ENCODE measurements at places on chromosomes 16 and 17.

DNA sequence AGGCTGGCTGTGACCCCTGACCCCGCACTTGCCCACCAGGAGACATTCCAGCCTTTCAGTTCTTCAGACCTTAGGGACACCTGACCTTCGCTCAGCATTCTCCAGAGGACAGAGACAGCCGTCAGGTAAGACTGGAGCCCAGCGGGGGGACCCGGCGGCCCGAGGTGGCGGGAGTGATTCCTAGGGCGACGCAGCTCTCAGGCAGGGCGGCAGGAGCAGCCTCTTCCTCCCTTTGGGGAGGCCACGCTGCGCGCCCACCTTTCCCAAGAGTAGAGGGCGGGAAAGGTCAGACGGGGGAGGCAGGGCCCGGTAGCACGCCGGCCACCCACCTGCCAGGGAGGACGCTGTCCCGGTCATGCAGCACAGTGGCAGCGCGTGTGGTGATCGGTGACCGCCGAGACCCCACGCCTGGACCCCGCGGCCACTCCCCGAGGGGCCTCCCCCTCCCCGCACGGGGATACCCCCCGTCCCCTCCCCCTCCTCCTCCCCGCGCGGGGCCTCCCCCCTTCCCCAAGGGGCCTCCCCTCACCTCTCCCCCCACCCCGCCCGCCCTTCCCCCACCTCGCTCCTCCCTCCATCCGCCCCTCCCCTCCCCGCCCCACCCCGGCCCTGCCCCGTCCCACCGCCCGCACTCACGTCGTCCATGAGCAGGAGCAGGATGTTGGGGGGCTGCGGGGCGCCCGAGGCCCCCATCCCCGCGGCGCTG is 472 bp downstream of the GALNS start:
- no peak for DNase-seq

DNA sequence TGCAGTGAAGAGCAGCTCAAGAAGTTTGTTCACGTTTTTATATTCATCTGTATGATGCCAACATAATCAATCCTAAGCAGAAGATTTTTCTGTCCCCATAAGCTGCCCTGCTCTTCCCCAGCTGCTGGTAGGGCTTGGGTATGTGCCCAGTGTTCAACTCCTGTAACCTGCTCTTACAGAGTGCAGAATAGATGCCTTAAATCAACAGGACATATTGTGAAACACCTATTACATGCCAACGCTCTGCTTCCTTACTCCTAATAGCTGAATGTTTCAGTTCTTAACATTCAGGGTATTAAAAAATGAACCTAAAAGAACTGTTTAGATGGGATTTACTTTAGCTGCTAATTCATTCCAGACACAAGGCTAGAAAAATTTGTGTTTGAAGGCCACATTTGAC is 190.9 kb downstream of the HS3ST3A1 start:
- no peak for DNase-seq

DNA sequence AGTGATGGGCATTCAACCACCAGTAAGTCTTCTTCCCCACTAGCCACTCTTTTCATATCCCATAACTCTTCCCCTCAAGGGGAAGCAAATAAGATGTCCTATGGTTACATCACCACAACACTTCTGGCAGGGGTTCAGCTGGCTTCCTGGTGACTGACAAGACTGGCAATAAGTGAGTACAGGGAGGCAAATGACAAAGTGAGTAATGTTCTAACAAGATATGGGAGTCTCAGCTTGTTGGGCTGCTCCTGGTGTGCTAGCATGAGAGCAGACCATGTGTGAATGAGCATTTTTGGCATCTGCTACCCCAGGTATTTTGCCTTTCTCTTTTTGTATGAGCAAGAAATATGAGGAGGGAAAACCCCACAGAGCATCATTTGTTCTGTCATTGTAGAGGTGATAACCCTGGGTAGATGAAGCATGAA is 9.9 kb downstream of the TMIGD1 start:
- peak; percentile 49 for DNase-seq

DNA sequence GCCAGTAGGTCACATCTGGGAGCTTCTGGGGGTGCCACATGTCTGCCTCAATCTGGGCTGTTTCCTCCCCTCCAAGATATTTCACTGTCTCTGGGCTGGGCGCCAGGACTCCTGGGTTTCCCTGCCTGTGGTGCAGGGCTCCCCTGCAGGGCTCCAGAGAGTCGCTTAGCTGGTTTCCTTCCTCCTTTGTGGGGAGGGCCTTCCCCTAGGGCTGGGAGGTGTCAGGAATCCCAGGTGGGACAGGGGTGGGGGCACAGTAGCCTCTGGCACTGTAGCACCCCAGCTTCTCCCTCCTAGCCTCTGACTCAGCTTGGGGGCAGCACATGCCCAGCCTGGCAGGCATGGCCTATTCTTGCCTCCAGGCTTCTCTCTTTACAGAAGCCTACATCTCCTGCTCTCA is 2.6 kb downstream of the RARA start:
- DNase-seq, result no peak

- DNase-seq, result no peak
These were observed 19.8 kb downstream of the B9D1 start for GRCh38 chr17:19342611-19343255.

DNA sequence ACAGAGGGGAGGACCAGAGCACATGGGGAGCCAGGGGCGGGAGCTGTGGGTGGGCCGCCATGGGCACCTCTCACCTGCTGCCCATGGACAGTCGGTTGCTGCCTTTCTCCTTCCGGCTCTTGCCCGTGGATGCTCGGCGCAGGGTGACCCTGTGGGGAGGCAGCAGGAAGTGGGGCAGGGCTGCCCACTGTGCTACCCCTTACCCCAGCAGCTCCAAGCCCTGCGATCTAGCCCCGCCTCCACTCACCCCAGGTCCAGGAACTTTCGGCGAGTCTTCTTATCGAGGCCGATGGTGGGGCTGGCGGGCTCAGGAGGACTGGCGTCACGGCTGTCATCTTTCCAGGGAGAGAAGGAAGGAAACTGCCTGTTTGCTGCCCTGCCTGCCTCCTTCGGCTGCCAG is 14.2 kb downstream of the SAMD14 start:
- no peak for DNase-seq

DNA sequence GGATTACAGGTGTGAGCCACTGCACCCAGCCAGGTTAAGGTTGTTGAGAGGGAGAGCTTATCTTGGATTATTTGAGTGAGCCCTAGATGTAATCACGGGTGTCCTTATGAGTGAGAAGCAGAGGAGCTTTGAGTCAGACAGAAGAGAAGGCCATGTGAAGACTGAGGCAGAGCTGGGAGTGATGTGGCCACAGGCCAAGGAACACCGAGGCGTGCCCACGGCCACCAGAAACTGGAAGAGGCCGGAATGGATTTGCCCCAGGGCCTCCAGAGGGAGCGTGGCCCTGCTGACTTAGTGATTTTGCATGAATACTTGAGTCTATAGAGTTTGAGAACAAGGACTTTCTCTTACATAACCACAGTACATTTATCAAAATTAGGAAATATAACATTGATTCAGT is 137.7 kb downstream of the RPTOR start:
- DNase-seq, result no peak

DNA sequence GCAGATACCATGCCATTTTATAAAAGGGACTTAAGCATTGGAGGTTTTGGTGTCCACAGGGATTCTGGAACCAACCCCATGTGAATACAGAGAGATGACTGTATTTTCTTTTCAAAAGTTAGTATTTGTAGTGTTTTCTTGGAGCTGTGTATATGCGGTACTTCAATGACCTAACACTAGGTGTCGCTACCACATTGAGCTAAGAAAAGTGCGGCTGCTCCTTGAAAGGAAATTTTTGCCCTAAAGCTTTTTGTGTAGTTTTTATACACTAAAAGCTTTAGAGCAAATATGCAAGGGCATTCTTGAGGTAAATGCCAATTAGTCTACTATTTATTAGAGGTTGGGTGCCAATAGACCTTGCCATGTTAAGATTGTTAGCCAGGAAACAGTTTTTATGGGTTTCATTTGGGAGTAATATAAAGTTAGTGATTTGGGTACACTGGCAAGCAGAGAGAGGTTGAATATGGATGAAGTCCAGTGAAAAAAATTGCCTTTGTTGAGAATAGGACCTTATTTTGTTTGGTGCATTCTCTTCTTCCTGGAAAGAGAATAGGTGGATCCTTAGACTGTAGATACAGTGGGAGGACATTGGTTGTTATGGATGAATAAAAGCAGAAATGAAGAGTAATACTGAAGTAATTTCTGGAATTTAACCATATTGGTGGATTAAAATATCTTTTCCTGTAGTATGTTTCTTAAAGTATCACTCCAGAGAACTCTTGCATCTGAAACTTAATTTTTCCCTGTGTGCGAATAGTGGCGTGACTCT is 43.3 kb downstream of the BCAS3 start:
- peak; percentile 63 for DNase-seq

DNA sequence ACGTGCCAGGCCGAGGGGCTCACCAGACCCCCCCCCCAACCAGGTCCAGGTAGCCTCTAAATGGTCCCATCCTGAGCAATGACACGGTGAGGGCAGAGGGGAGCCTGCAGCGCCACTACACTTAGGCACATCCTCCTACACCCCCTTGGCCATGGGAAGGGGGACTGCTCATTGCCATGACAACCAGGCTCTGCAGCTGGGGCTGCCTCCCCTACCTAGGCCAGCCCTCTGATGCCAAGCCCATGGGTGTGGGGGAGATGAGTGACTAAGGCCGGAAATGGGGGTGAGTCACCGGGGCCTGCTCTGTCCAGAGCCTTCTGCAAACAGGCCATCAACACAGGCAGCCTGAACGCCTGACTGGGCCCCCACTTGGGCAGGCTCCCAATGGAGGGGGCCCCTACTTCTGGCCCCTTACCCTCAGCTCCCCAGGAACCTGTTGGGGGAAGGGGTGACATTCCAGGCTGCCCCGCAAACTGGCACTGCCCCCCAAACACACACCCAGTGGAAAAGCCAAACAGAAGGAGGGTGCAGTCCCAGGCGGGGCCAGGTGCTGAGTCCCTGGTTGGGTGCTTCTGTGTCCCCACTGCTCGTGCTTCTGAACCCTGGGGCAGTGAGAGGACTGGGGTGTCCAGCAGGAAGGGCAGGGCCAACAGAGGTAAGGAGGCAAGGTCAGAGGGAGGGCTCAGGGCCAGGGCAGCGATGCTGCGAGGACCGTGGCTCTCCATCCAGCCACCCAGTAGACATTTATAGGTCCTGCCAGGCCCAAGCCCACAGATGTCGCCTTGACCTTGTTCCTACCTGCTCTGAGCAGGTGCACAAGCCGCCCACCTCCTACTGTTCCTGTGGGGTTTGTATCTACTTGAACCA is 8.2 kb downstream of the PLCD3 start:
- DNase-seq, result peak; percentile 94

DNA sequence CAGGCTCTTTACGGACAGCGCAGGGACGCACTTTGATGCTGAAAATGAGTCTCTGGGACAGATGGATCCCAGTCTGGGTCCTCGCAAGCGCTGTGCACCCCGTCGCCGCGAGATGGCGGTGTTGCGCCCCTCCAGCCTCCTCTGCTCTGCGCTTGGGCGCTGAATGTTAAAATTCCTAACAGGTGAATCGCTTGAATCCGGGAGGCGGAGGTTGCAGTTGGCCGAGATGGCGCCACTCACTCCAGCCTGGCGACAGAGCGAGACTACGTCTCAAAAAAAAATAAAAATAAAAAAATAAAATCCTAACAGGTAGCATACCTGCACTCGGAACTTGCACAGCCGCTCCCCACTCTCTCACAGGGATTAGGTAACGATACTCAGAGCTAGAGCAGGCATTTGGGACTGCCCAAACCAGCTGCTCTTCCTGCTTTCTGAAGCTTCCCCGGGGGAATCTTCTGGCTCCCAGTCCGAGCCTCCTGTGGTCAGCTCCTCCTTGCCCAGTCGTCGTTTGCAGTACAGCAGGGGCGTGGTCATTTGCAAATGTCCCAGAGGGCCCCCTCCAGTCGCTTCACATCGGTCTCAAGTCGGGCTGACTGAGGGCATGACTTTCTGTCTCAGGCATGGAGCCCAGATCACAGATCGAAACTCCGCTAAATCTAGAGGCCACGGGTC is 26.2 kb upstream of the OSGIN1 start:
- DNase-seq, result peak; percentile 61

DNA sequence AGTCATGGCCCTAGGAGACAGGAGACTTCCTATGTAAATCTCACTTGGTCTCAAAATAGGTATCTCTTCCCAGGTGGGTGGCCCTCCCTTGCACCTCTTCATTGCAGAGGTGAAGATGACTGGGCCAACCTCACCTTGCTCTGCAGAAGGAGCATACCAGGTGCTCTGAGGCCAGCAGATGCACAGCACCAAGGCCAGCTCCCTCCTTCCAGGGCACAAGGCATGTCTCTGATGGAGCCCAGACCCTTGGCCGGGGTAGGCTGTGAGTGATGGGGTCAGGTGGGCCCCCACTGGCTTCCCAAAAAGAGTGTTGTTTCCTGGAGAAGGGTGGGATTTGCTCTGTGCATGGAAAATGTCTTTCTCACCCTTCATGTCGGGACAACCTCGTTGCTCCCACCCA is 12.8 kb downstream of the CACNG5 start:
- no peak for DNase-seq

DNA sequence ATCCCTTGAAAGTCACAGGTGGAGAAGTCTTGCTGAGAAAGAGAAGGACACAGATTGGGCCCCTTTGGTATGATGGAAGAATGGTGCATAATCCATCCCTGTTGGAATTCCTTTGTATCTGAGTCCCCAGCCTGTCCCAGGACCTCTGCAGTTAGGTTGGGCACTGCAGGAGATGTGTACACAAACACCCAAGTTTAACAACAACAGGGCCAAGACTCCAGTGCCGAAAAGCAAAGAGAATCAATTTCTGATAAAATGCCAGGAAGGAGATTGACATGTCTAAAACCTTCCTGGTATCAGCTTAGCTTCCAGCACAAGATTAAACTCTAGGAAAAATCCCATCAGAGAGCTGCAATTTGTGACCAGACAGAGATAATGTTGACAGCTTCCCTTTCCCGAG is 32.9 kb downstream of the KATNIP start:
- no peak for DNase-seq

GRCh38 chr17:42639525-42640113 is 19.5 kb upstream of the TUBG2 start:
- DNase-seq, result no peak

Data from H4 (cell line).